Anterior cingulate cortex (tissue), 58 donors: ENCODE measurements at places on chromosomes 3 and 15.

DNA sequence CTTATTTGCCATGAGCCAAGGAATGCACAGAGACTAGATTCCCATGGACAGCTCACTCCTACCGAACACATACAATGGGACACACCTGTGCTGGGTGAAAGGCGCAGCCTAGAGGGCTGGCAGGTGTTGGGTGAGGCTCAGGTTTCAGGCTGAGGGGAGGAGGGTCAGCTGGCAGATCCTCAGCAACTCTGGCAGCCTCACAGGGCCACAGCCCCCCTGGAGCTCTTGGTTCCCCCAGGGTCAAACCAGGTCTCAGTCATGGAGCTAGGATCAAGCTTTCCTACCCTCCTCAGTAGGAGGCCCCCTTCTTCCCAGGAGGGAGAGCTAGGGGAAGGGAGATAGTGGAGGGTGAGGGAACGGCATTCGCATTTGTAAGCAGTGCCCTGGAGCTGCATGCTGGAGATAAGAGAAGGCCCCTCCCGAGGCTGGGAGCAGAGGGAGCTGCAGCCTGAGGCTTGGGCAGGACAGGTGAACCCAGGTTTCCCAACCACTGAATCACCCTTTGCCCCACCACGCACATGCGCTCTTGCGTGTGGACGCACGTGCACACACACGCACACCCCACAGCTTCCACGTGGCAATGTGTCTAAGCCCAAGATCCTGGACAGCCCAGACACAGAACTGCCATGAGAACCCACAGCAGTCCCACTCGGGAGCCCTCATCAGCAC lies 26.3 kb upstream of the TFRC start:
- no peak for DNase-seq

DNA sequence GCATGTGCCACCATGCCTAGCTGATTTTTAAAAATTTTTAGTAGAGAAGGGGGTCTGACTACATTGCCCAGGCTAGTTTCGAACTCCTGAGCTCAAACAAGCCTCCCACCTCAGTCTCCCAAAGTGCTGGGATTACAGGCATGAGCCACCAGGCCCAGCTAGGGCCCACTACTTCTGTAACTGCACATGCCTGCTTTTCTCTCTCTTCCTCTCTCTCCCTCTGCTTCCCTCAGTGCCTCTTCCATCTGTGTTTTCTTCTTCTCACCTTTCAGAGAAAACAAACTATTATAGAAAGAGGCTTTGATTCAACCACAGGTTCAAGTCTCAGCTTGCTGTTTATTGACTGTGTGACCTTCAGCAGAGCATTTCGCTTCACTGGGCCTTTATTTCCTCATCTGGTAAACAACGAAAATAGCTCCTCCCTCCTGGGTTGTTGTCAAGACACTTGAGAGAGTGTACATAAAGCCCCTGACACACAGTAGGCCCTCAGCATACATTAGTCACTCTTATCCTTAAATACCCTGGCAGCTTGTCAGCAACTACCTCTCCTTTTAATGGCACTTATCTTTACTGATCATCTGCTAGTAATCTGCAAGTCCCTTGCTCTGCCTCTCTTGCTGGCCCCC lies 10.2 kb downstream of the TADA3 start:
- no peak for DNase-seq

DNA sequence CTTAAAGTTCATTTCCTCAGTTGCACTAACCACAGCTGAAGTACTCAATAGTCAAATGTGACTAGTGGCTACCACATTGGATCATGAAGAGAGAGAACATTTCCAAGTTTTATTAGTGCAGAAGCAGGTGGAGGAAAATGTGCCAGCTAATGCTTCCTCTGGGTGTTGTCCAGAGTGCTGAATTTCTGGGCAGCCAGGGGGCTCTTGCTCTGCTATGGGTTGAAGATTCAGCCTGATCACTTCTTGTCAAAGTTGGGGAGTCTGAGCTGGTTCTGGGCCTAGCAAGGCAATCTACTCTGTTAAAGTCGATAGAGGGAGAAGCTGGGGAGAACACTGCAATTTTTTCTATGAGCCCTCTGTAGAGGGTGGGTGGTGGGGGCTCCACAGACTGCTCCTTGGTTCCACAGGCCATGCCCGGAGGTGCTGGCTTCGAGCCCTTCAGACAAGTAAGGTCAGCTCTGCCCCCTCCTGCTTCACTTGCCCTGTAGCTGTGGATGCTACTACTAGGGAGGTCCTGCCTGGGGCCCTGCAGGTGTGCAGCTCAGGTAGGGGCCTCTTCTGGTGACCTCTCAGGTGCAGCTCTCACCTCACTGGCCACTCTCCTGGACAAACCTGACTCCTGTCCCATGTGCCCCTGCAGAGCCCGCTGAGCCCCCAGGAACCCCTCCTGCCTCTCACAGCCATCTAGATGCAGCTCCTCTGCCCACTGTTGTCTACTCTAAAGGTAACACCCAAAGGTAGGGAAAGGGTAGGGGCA lies 8.2 kb downstream of the ALG3 start:
- DNase-seq: no peak

- no peak for DNase-seq
Measured at GRCh38 chr15:89136818-89137772, 48.8 kb downstream of the ABHD2 start.

GRCh38 chr3:46300461-46300789 lies 53.5 kb upstream of the CCR2 start:
- no peak for DNase-seq

DNA sequence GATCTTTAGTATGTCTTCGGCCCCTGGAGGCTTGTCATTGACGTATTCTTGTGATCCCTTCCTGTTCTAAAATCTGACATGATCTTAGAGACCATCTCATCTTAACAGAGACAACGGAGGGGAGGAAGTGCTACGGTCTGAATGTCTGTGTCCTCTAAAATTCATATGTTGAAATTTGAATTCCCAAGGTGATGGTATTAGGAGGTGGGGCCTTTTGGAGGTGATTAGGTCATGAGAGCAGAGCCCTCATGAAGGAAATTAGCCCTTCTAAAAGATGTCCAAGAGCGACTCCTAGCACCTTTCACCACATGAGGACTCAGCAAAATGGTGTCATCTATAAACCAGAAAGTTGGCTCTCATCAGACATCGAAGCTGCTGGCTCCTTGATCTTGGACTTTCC lies 233.2 kb upstream of the CMC1 start:
- no peak for DNase-seq

- no peak for DNase-seq
Measured at GRCh38 chr15:94029495-94029894, 201.9 kb upstream of the MCTP2 start.

GRCh38 chr3:139332092-139332491 lies 11.7 kb upstream of the MRPS22 start:
- DNase-seq: no peak

GRCh38 chr3:28917895-28918475 lies 362.9 kb upstream of the RBMS3 start:
- DNase-seq: no peak

- no peak for DNase-seq
Measured at GRCh38 chr15:68145706-68146105, 59.4 kb downstream of the CALML4 start.

DNA sequence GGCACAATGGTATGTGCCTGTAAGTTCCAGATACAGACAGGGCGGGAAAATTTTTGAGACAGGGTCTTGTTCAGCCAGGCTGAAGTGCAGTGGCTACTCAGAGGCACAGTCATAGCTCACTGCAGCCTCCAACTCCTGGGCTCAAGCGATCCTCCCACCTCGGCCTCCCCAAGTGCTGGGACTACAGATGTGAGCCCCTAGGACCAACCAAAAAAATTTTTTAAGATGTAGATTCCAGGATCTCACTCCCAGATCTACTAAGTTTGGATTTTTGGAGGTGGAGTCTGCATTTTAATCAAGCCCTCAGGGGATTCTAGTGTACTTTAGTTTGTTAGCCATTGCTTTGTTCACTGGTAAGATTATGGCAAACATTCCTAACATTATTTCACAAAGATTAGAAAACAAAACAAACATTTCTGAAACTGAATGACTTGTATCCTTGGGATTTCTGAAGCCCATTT lies 2.7 kb downstream of the LIPH start:
- DNase-seq: no peak

GRCh38 chr3:143041903-143042302 lies 40.5 kb downstream of the U2SURP start:
- no peak for DNase-seq

DNA sequence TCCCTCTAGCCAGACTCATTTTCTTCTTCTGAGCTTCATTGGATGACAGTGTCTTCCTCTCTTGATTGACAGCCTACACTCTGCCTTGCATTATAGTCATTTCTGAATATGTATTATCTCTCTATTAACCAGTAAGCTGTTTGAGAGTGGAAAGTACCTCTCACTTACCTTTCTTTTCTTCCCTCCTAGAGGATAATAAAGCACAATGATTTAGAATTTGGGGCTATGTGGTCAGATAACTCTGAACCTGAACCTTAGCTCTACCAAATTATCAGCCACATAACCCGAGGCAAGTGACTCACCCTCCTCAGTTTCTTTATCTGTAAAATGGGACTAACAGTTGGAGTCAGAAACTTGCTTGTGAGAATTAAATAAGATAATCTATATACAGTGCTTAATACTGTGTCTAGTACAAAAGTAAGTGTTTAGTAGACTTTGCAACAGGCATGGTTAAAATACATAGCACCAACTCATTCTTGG lies 331.8 kb upstream of the TBL1XR1 start:
- no peak for DNase-seq

- DNase-seq: no peak
Measured at GRCh38 chr3:58210761-58211460, at the start of gene DNASE1L3. TSS of gene DNASE1L3 (minus strand) at chr3:58210972. CDS start at chr3:58210906, 66 bp downstream.

DNA sequence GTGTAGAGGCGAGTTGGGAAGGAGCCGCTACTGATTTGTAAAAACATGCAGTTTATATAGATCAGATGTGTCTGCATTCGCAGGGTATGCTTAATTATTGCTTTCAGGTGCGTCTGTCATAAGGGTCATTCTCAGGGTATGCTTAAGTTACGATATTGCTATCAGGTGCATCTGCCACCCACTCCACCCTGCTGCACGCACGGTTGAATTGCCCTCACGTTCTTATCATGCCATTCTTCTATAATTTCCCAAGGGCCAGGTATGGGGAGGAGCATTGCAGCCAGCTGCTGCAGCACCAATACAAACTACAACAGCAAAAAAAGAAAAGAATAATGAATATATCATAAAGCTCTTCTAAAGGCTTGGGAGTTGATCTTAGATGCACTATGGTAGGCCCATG lies 230.0 kb downstream of the KBTBD8 start:
- DNase-seq: no peak

GRCh38 chr3:174620855-174621472 lies 238.2 kb upstream of the NAALADL2 start:
- DNase-seq: no peak

- DNase-seq: no peak
Measured at GRCh38 chr3:120670576-120670975, 11.5 kb downstream of the HGD start.

- no peak for DNase-seq
Measured at GRCh38 chr15:61175024-61175423, 54.1 kb downstream of the RORA start.

DNA sequence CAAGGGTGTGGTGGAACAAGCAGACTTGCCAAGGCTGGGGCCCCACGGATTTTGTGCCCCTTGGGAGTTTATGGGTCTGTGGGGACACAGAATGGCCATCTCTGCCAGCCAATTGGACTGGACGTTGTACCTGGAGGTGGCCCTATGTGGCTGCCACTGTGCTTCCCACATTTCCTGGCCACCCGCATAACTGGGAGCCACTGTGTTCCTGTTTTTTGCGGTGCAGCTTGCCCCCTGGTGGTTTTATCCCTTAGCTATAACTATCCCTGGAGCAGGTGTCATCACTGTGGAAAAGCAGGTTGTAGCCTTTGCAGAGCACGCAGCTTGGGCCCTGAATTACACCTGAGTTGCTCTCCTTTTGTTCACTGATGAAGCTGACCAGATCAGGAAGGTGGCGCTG lies 306.3 kb downstream of the ZPLD1 start:
- no peak for DNase-seq
